ENCODE measurements at places on chromosomes 1 and 21.

DNA sequence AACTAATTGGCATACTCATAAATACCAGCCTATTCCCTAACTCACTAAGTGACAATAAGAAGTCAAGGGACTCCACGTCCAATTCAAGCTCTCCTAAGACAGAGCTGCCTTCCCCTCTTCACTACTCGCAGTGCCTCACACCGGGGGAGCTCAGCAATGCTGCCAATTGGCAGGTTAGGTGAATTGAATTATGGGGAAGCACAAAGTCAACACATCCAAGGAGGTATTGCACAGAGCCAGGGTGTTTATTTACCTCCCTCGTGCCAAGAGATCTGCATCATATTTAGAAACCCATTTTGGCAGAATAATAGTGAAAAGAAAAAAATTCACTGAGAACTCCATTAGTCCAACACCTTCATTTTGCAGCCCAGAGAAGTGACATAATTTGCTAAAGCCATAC, 20.4 kb upstream of the TNR start:
- no peaks in the 10 kb centered on the region for H3K36me3 ChIP-seq
- peaks cover 6% of the 10 kb centered on the region for H3K27me3 ChIP-seq
- DNase-seq: no peak
- H3K27ac ChIP-seq: no peak overlapping the region
- no peak overlapping the region for H3K4me3 ChIP-seq

GRCh38 chr1:201363467-201363866, 14.0 kb downstream of the TNNT2 start:
- H3K4me3 ChIP-seq: no peak overlapping the region
- H3K36me3 ChIP-seq: no peaks in the 10 kb centered on the region
- peaks cover 29% of the 10 kb centered on the region for H3K27me3 ChIP-seq
- no peak overlapping the region for H3K27ac ChIP-seq

- peak; percentile 56 for DNase-seq
- H3K4me3 ChIP-seq: peak overlapping the region; percentile 55
- peaks cover 22% of the 10 kb centered on the region for H3K4me1 ChIP-seq
- peaks cover 5% of the 10 kb centered on the region for H3K36me3 ChIP-seq
- H3K27ac ChIP-seq: peak overlapping the region; percentile 95
Measured at GRCh38 chr1:22018583-22019559, 17.4 kb downstream of the CELA3A start.

DNA sequence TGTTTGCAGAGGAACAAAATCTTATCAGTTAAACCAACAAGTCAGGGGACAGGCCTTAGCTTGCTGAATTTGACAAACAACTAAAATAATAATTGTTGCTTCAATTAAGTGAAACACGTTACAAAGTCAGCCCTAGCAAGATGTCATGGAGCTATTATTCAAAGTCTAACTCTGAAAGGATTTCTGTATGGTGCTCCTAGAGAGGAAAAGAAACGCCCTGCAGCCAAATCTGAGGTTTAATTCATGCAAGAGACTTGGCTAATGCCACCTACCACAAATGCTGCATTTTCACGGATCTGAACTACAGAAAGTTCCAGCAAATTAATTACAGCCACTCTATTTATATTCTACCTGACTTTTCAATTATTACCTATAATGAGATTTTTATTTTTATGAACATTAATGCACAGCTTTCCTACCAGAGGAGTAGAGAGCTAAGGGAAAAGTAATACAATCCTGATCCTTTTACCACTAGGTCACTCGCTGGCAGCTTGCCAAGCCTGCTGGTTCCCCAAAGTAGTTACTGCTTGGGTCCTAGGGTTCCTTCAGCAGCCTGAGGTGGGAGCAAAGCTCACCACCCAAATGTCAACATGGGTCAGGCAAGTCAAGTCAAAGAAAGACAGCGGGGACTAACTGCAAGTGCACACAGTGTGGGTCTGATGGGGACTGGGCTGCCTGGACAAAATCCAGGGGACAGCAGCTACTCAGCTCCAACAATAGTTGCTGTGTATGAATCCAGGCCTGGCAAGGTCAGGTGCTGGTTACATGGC, 8.5 kb downstream of the COLGALT2 start:
- no peaks in the 10 kb centered on the region for H3K36me3 ChIP-seq
- H3K27ac ChIP-seq: no peak overlapping the region
- H3K27me3 ChIP-seq: peaks cover 28% of the 10 kb centered on the region
- H3K4me1 ChIP-seq: peaks cover 5% of the 10 kb centered on the region
- no peak overlapping the region for H3K4me3 ChIP-seq

GRCh38 chr21:35862969-35863368, 197.4 kb downstream of the SETD4 start:
- no peak overlapping the region for H3K27ac ChIP-seq
- H3K4me3 ChIP-seq: no peak overlapping the region
- no peaks in the 10 kb centered on the region for H3K4me1 ChIP-seq
- DNase-seq: no peak
- H3K27me3 ChIP-seq: peaks cover 23% of the 10 kb centered on the region

- peaks cover 10% of the 10 kb centered on the region for H3K36me3 ChIP-seq
- no peaks in the 10 kb centered on the region for H3K4me1 ChIP-seq
- DNase-seq: no peak
- no peak within 1 kb of the TSS for H3K27ac ChIP-seq
- H3K4me3 ChIP-seq: peak within 1 kb of the TSS; percentile 35
Measured at GRCh38 chr1:39671793-39672550, at the start of gene NT5C1A. Gene NT5C1A, minus strand, starts transcription at chr1:39672107. Its CDS starts 69 bp downstream, at chr1:39672038.

DNA sequence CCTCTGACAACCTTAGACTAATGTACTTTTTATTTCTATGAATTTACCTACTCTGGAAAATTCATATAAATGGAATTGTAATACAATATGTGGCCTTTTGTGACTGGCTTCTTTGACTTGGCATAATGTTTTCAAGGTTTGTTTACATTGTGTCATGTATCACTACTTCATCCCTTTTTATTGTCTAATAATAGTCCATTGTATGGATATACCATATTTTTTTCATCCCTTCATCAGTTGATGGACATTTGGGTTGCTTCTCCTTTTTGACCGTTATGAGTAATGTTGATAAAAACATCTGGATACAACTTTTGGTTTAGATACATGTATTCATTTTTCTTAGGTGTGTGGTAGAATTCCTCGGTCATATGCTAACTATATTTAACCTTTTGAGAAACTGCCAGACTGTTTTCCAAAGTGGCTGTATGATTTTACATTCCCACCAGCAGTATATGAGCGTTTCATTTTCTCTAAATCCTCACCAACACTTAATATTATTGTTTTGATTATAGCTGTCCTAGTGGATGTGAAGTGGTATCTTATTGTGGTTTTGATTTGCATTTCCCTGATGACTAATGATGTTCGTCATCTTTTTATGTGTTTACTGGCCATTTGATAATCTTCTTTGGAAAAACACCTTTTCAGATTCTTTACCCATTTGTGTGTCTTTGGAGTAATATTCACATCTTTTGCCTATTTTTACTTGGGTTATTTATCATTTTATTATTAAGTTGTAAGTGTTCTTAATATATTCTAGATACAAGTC, 3.5 kb downstream of the RO60 start:
- peaks cover 72% of the 10 kb centered on the region for H3K4me1 ChIP-seq
- DNase-seq: no peak
- H3K4me3 ChIP-seq: no peak overlapping the region

DNA sequence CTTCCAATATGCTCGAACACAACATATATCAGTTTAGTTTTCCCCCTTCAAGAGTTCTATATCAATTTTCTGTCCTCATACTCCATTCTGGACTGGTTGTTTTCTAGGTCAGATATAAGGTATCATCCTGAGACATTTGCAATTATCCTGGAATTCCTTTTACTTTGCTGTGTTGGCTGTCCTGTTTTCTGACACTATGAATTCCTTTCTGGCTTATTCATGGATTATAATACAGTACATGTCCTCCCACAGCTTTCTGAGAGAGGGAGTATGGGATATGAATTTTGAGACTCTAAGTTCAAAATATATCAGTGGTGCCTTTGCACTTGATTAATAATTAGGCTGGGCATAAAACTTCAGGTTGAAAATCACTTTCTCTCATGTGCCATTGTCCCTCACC, 11.9 kb downstream of the PHTF1 start:
- H3K27me3 ChIP-seq: no peaks in the 10 kb centered on the region
- peaks cover 12% of the 10 kb centered on the region for H3K36me3 ChIP-seq
- H3K4me3 ChIP-seq: no peak overlapping the region

GRCh38 chr1:55854911-55855310, 639.7 kb upstream of the USP24 start:
- H3K27me3 ChIP-seq: peaks cover 10% of the 10 kb centered on the region
- H3K27ac ChIP-seq: no peak overlapping the region
- H3K4me3 ChIP-seq: no peak overlapping the region
- no peak for DNase-seq

GRCh38 chr1:235004840-235005391, 123.7 kb downstream of the TOMM20 start:
- DNase-seq: no peak
- peaks cover 16% of the 10 kb centered on the region for H3K4me1 ChIP-seq
- H3K27ac ChIP-seq: peak overlapping the region; percentile 39
- H3K4me3 ChIP-seq: no peak overlapping the region
- no peaks in the 10 kb centered on the region for H3K27me3 ChIP-seq

DNA sequence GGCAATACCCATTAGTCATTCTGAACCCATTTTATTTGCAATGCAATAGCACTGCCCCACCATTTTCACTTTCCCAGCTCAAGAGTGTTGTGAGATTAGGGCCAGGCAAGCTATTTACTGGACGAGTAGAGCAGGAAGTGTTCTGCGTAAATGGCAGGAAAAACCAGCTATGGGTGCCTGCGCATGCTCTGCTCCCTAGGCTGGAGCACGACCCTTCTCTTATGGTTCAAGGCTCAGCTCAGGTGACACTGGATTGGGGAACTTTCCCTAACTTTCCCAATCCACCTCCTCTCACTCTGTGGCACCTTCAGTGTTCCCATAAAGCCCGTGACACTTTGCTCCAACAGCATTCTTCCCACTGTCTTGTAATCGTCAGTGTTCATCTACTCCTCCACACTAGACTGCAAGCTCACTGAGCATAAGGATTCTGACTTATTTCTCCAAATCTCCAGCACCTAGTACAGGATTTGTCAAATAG, 3.6 kb upstream of the MAN1A2 start:
- H3K4me1 ChIP-seq: peaks cover 37% of the 10 kb centered on the region
- DNase-seq: no peak
- peaks cover 25% of the 10 kb centered on the region for H3K36me3 ChIP-seq
- peaks cover 12% of the 10 kb centered on the region for H3K27me3 ChIP-seq
- H3K4me3 ChIP-seq: peak overlapping the region; percentile 10

- H3K27ac ChIP-seq: peak within 1 kb of the TSS; percentile 97
- H3K4me3 ChIP-seq: peak within 1 kb of the TSS; percentile 89
- H3K27me3 ChIP-seq: no peaks in the 10 kb centered on the region
- H3K4me1 ChIP-seq: peaks cover 39% of the 10 kb centered on the region
- H3K36me3 ChIP-seq: peaks cover 43% of the 10 kb centered on the region
Measured at GRCh38 chr1:173477286-173478093, at the start of gene PRDX6. Gene PRDX6, plus strand, starts transcription at chr1:173477335. Its CDS starts 63 bp downstream, at chr1:173477398.

DNA sequence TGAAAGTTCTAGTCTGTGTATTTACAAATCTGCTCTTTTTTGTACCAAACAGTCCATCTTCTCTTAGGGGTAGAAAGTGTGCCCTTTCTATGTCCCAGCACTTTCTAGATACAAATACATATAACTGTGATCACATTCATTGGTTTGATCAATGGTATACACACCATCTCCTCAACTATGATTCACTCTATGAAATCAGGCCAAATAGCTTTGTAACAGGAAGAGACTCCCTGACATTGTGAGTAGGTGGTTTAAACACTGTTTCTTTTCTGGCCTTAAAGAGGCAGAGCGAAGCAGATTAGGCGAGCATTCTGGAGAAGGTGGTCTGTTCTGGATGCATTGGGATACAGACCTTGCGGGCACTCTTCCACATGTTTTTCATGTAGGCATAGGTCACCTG, 39.3 kb upstream of the EXOSC10 start:
- no peak for DNase-seq
- peaks cover 58% of the 10 kb centered on the region for H3K36me3 ChIP-seq
- H3K4me3 ChIP-seq: no peak overlapping the region
- H3K27me3 ChIP-seq: no peaks in the 10 kb centered on the region
- H3K27ac ChIP-seq: peak overlapping the region; percentile 79

DNA sequence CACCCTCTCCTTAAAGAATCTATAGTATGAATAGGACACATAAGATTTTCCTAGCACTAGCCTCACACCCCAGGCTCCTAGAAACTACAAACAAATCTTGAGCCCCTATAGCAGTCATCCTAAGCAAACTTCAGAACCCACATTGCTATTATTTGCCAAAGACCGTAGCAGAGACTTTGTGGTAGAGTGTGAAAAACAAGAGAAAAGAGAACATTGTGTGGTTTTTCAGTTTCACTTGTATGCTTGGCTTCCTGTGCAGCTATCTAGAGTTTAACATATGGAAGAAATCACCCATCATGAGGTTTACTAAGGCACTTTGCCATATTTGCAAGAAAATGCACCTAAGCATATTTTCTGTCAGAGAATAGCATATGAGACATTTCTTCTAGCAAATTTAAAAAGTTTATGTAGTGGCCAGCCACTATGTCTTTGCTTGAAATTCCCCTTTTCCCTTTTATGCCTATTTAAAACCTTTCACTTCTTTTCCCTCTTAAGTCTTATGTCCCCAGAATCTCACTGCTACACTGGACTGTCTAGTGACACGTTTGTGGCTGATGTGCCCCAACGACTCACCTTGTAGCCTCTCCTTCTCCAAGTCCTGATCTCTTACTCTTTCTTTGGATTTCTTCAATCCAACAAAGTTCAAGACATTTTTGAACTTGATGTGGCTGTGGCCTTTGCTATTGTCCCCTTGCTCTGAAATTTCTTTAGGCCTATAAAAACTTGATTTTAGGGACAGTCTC, 25.6 kb downstream of the CCDC190 start:
- no peak overlapping the region for H3K27ac ChIP-seq
- peaks cover 7% of the 10 kb centered on the region for H3K4me1 ChIP-seq
- H3K4me3 ChIP-seq: no peak overlapping the region
- no peaks in the 10 kb centered on the region for H3K36me3 ChIP-seq
- H3K27me3 ChIP-seq: peaks cover 5% of the 10 kb centered on the region

GRCh38 chr1:47469390-47469759, 31.5 kb downstream of the FOXD2 start:
- H3K27ac ChIP-seq: no peak overlapping the region
- H3K4me1 ChIP-seq: no peaks in the 10 kb centered on the region
- no peaks in the 10 kb centered on the region for H3K36me3 ChIP-seq

- H3K36me3 ChIP-seq: no peaks in the 10 kb centered on the region
- no peak overlapping the region for H3K4me3 ChIP-seq
- DNase-seq: no peak
- H3K27ac ChIP-seq: no peak overlapping the region
- H3K4me1 ChIP-seq: no peaks in the 10 kb centered on the region
Measured at GRCh38 chr1:119702384-119702783, 9.3 kb upstream of the PHGDH start.

GRCh38 chr1:194975913-194976312, 1632.3 kb downstream of the KCNT2 start:
- no peaks in the 10 kb centered on the region for H3K27me3 ChIP-seq
- DNase-seq: no peak
- H3K4me3 ChIP-seq: no peak overlapping the region

GRCh38 chr1:81446000-81446669, 354.6 kb upstream of the ADGRL2 start:
- H3K27ac ChIP-seq: no peak overlapping the region
- no peaks in the 10 kb centered on the region for H3K36me3 ChIP-seq
- DNase-seq: no peak
- no peaks in the 10 kb centered on the region for H3K4me1 ChIP-seq
